Panc1 (cell line): ENCODE measurements at places on chromosomes 2 and 18. TPM values are rescaled to one million over a fixed set of nuclear protein-coding genes. Genes with fewer than 3 reads are reported as not detected.

The CCDC74B gene
- 9.8 TPM for total RNA-seq

The TOGARAM2 gene
- total RNA-seq = 0.44 TPM

The CD8B2 gene
- not detected for total RNA-seq

The ZSCAN30 gene
- 12.1 TPM for total RNA-seq

The CCL20 gene
- total RNA-seq = not detected

The HOXD12 gene
- 0.13 TPM for total RNA-seq

GRCh38 chr2:185384822-185385560 is 353.6 kb upstream of the FSIP2 start:
- no peak for DNase-seq

- no peak for DNase-seq
Observed at GRCh38 chr18:62767836-62768557, 52.7 kb downstream of the PHLPP1 start.

GRCh38 chr2:233928594-233929351 is 11.6 kb downstream of the TRPM8 start:
- DNase-seq = no peak

DNA sequence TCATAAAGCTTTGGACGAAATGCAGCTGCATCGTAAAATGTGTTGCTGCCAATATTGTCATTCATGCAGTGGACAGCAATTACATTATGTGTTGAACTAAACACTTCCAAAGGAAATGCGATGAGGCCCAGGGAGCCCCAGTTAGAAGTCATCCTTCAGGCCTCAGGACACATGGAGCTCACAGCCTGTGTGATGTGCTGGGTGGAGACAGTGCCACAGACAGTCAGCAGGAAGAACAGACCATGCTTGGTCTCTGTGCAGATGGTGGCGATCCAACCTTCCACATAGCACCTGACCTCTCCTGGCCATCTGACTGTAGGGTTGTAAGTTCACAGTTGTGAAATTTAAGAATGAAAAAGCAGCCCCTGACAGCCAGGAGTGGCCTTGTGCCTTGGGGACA is 118.3 kb upstream of the ALKAL2 start:
- no peak for DNase-seq

- no peak for DNase-seq
Observed at GRCh38 chr2:189658306-189659212, 2.7 kb upstream of the ASNSD1 start.

- no peak for DNase-seq
Observed at GRCh38 chr2:22821458-22821857, 563.5 kb upstream of the KLHL29 start.
